Stimulated activated CD8-positive, alpha-beta memory T cell treated with anti-CD3 and anti-CD28 coated beads, Interleukin-7, amount 100 ng/mL, for 24 hours (primary cell): ENCODE measurements at places on chromosomes 1 and 21.

GRCh38 chr1:101965341-101965740 lies 31.4 kb downstream of the OLFM3 start:
- DNase-seq = no peak

DNA sequence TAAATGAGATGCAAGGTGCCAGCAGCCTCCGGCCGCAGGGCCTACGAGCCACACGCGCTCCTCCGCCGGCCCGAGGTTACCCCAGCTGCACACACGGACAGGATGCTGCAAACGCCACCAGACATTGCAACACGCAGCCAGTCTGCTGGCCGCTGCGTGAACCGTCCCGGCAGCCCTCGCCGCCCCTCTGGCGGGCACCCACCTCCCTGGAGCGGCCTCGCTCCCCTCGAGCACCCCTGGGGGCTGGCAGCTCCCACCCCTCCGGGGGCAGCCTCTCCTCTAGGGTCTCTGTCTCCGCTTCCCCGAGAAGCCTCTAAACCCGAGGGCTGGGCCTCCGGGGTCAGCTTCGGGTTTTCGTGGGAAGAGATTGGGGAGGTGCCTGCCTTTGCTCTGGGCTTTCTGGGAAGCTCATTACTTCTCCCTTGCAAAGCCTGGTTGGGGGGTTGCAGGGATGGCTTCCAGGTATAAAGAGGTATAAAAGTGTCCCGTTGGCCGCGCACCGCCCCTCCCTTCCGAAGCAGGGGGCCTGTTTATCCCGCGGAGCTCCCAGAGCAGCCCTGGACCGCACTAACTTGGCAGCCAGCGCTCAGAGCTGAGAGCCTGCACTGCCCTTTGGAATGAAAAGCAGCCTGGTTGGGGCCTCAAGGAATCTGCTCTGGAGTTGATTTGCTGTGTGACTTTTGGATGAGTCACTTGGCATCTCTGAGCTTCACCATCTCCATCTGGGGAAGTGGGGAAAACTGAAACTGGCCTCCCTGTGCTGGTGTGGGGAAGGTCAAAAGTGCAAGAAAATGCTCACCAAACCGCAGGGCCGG lies 21.8 kb downstream of the DHRS3 start:
- DNase-seq = no peak

GRCh38 chr1:225825607-225826007 lies 15.7 kb downstream of the EPHX1 start:
- DNase-seq = no peak

- no peak for DNase-seq
These were observed 139.7 kb upstream of the ARHGEF16 start for GRCh38 chr1:3314491-3315381.

DNA sequence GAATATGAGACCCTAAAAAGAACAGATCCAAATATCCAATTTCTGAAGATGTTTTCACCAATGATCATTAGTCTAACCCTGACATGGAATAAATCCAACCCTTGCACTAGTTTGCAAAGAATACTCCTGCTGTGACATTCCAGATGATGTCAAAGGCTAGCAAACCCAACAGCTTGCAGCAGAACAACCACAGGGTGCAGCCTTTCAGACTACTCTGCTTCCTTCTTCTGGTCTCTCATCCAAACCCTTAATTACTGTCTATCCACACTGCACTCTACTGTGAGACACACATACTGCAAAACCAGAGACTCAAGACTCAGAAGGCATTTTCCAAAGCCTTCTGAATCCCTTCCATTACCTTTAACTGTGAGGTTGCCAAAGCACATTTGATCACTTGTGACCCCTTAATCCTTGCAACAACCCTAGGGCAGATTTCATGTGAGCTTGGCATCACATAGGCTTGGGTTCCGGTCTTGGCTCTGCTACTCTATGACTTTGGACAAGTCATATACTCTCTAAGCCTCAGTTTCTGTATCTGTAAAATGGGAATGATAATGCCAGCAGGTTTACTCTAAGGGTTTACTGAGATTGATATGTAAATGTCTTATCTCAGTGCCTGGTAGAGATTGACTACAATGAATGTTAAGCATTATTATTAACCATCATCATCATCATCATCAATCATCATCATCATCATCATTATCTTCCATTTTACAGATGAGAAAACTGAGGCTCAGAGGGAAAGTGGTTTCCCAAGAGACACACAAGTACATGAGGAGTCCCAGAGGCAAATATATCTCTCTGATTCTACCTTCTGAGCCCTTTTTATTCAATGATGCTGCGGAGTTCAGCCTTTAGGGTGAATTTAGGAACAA lies 94.5 kb downstream of the SYF2 start:
- no peak for DNase-seq

DNA sequence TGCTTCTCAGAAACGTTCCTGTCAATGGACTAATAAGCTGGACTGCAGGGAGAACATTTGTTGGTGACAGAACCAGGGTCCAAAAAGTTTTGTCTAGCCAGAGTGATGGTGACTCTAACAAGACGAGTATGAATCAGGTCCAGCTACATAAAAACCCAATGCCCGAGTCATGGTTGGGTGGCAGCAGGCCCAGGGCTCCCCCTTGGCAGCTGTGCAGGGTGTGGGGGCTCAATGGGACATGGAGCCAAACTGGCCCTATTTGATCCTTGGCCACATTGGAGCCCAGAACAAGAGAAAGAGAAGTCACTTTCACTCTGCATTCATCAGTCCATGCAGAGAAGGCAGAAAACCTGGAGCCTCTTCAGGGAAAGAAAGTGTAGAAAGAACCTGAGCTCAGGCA lies 37.9 kb upstream of the TENT5C start:
- DNase-seq = no peak

DNA sequence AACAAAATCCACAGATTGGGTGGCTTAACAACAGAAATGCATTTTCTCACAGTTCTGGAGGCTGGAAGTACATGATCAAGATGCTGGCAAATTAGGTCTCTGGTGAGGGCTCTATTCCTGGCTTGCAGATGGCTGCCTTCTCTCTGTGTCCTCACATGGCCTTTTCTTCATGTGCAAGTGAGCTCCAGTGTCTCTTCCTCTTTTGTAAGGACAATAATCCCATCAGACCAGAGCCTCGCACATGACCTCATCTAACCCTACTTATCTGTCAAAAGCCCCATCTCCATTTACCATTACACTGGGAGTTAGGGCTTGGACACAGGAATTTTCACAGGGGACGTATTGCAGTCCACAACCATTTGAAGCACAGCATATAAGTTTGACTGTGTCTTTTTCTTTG lies 181.6 kb downstream of the NEGR1 start:
- no peak for DNase-seq

- no peak for DNase-seq
These were observed 84.4 kb downstream of the UBE4B start for GRCh38 chr1:10117132-10117531.

- no peak for DNase-seq
These were observed 10.5 kb downstream of the C1orf115 start for GRCh38 chr1:220700556-220701179.

- DNase-seq = no peak
These were observed 36.8 kb upstream of the RALGPS2 start for GRCh38 chr1:178688244-178688643.

DNA sequence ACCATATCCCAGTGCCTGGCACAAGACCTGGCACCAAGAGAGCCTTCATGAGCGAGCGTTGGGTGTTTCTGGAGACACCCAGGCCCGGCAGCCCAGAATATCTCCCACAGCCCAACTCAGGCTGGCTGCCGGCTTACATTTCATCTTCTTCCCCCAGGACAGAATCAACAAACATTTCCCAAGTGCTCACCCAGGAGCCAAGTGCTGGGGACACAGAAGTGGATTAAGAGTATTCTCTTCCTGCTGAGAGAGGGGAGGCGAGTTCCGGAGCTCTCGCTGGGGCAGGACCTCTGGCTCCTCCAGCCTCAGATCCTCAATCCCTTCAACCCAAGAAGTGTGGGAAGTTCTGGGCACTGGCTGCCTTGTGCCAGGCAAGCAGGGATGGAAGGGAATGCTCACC lies 23.6 kb downstream of the IFFO2 start:
- no peak for DNase-seq

GRCh38 chr1:218699421-218699820 lies 354.3 kb downstream of the TGFB2 start:
- no peak for DNase-seq
